ENCODE measurements at places on chromosomes 12 and 14. TPM values are rescaled to one million over a fixed set of nuclear protein-coding genes. Genes with fewer than 3 reads are reported as not detected.

DNA sequence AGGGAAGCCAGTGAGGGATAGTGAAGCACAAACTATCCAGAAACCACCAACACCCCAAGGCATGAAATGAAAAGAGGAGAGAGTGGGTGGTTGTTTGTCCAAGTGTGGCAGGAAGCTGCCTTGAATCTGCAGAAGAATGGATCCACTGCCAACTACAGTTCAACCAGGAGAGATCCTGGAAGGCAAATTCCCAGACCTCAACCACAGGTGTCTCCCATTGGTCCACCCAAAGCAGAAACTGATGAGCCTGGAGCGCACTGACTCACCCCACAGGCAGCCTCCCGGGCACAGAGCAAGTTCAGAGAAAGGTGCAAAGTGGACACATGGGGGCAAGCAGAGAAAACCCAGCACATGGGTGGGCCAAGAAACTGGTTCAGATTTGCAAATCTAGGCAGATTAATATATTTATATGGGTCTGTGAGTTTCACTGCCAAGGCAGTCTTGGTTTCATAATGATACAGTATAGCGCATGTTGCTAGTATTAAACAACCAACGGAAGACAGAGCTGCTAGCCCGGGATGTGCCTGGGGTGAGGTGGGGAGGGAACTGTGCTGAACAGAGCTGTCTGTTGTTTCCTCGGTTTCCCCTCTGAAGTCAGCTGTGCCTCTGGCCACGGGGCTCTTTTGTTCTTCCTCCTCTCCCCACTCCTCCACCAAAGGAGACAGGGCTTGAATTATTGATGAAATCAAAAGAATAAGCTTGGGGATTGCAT, 416.2 kb upstream of the CCDC196 start:
- peak; percentile 28 for DNase-seq

- no peak for DNase-seq
Observed at GRCh38 chr12:52947738-52948423, 1.0 kb upstream of the KRT18 start.

DNA sequence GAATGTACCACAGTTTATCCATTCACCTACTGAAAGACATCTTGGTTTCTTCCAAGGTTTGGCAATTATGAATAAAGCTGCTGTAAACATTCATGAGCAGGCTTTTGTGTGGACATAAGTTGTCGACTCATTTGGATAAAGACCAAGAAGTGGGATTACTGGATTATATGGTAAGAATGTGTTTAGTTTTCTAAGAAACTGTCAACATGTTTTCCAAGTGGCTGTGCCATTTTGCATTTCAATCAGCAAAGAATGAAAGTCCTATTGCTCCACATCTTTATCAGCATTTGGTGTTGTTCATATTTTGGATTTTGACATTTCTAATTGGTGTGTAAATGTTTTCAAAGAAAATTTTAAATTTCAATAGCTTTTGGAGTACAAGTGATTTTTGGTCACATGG, 27.3 kb upstream of the KLRF1 start:
- no peak for DNase-seq

DNA sequence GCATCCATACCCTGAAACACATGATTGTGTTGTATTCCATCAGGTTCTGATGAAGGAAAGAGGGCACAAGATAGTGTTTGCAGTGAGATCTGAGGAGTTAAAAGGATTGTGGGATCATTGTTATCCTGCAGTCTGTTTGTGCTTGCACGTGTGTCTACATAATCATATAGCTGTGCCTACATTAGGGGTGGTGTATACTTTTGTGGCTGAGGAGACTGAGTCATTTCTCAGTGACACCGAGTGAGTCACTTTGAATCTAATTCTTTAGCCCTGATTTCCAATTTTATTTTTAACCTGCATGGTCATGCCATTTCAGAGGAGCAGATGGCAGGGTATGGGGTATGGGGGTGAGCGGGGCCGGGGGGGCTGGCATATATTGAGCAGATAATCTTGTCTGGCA, 133.2 kb downstream of the ANO4 start:
- peak; percentile 90 for DNase-seq

DNA sequence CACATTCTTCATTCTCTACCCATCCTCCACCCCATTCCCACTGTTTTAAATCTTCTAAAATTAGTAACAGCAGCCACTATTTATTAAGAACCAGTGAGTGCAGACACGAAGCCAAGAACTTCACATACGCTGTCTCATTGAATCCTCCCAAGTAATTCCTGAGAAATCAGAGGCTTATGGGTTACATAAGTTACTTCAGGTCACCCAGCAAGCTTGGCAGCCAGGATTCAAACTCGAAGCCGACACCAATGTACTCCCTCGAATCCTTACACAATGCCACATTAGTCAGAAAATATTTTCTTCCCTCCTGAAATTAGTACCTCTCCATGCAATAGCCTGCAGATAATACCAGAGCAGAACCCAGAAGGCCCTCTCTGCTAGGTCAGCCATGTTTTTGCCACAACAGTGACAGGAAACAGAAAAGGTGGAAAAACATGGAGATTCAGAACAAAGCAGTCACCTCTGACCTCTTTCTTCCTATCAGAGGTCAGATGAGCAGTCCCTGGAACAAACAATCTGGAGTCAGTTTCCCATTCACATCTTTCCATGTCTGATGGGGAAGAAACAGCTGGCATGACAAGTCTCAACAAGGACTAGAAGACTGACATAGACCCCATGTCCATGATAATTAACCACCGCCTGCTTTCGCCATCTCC, 16.4 kb downstream of the NID2 start:
- peak; percentile 5 for DNase-seq

DNA sequence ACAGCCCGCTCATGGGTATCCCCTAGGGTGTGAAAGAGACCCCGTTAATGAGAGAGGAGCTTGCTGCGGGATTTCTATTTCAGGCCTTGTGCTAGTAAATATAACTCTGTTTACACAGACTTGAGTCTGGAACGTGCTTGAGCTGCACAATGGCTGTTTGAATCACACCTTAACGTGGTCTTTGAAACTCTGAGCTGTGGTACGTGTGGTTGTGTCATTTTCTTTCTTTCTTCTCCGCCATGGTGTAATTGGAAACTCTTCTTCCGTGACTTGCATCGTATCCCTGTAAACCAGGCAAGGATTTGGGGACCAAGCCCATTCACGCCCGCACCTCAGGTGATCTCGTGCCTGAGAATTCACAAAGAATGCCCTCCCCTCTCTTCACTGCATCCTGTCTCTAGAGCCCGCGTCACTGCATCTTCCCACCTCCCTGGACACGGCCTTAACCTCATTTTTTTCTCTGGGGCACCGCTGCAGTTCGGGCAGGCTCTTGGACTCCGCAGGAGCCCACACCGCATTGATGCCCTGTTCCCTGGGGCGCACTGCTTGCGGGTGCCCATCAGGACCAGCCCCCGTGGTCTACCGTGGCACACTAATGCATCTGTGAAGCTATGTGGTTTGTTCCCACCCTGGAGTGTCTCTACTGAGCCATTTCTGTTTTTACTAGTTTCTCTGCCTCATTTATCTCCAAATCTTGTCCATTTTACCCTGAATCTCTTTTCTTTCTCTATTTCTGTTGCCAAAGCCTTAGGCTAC, 78.4 kb upstream of the PARP11 start:
- DNase-seq = peak; percentile 45

DNA sequence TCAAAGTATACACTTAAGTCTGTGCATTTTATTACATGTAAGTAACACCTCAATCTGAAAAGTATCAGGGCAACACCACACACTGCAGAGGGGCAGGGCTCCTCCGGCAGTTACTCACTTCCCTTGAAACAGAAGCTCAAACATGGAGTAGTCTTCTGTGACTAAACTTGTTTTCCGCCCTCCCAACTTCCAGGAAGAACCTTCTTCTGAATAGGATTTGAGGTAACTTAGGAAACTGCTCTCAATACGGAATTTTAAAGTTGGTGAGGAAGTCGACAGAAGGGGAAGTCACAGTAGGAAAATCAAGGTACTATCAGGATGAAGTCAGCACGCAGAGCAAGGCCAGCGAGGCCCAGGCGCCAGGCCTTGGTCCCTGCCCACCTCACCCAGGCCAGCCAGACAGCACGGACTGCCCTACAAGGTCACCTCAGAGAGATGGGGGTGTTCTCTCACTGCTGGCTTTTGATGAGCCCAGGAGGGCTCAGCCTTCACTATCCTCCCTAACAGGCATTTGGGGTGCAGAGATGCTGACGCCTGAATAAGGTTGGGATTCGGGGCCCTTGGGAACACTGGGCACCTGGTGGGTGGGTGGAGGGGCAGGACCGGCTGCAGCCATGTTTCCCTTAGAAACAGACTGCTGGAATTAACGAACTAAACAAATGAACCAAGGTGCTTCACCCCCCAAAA, 5.8 kb downstream of the ANKRD9 start:
- DNase-seq = peak; percentile 59

PHC1 gene
- total RNA-seq = 3.7 TPM

Data from bronchial epithelial cell (primary cell).